ENCODE measurements at places on chromosomes 4 and X.

- DNase-seq = peak; percentile 91
Measured at GRCh38 chr4:125314676-125315575, at the start of gene FAT4. Gene FAT4 (plus strand): TSS chr4:125314955. CDS start chr4:125316412, 1,457 bp downstream.

GRCh38 chr4:5712517-5712916 lies 1.5 kb downstream of the EVC start:
- peak; percentile 25 for DNase-seq

DNA sequence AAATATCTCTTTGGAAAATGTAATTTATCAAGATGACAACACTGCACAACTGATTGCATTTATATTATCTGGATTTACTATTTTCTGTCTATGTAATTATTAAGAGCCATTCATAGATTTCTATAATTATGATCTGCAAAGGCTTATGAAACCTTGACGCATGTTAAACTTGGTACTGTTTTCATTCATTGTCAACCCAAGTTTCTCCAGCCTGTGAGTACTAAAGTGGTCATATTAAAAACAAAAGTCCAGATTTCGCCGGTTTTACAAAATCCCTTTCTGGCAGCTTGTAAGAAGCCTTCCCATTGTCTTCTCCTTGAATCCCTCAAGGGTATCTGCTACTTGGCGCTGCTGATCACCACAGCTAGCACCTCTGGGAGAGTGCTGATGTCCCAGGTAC lies 19.7 kb upstream of the GRPR start:
- no peak for DNase-seq

GRCh38 chrX:73213734-73214425 lies 771 bp downstream of the NAP1L2 start:
- DNase-seq = peak; percentile 11

- peak; percentile 2 for DNase-seq
Measured at GRCh38 chr4:149645790-149646189, 169.9 kb downstream of the IQCM start.

GRCh38 chr4:76622126-76622525 lies 187.1 kb downstream of the SHROOM3 start:
- DNase-seq = no peak

DNA sequence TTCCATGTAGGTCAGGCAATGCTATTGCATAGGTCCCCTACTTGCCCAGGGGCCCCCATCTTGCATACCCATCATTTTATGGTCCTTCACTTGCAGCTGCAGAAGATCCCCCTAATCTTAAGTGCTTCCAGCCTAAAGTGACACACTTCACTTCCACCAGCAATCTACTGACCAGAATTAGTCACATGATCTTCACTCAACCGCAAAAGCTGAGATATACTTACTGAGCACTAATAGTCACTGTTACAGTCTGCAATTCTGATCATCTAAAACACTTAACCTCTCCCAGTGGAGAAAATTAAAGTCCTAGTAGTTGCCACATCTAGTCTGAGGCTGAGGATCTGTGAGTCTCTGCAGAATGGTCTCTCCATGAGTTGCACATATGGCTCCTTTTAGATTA lies 82.1 kb downstream of the AREG start:
- DNase-seq = no peak

DNA sequence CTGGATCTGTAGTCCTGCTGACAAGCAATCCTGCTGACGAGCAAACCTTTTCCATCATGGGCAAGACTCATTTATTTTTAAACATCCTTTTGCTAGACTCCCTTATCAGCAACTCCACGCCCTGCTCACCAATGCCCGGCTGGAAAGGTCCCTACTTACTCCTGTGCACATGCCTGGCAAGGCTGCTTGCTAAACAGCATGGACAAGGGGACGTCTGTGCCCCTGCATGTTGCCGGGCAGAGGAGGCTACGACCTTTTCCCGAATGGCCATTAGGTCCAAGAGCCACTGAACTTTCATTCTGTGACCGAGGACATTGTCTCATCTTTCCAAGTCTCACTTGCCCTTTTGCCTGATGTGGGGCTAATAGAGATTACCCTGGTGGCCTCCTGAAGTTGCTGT lies 98.6 kb downstream of the MGST2 start:
- DNase-seq = no peak

DNA sequence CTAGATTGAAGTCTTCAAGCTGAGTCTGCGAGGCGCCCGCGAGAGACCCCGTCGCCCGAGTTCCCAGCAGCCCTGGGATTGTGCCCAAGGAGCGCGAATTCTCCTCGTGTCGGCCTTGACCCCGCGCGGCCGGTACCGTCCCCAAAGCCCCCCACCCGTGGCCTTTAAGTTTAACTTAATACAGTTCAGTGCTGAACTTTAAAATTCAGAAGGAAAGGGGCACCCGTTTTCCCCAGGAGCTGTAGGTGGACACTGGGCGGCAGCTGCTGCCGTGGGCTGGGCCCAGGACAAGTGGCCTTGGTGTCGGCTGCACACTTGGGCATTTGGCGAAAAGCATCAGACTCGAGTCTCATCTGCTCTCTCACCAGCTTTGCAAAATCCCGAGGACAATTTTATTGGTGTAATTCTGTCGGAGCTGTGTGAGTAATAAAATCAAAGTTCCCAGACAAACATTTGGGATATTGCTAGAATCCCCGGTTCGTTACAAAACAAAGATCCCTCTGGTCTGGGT lies 634 bp downstream of the CWH43 start:
- DNase-seq = no peak

DNA sequence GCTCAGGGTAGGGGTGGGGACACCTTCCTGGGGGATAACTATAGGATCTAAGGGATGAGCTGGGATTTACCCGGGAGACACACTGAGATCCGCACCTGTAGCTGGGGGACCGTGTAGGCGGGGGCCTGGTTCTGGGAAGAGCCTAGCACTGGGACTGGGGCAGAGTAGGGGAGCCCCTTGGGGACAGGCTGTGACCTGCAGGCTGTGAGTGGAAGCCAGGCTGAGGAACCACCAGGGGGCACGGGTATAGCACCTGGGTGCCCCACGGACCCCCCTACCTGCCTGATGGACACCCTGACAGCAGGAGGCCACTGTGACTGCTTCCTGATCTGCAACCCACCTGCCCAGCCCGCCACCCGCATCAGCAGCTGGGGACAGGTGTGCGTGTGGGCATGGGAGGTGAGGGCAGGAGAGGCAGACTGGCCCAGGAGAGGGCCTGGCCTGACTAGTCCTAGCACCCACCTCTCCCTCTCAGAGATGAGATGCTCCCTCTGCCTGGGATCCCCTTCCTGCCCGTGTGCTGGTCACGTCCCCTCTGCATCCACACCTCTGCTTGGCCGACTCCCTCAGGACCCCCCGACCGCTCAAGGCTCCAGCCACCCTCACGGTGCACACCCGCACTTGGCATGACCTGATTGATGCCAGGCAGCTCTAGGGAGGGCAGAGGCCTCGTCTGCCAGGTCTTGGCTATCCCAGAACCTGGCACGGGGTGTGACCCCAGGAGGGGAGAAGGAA lies 94.2 kb upstream of the NKX1-1 start:
- no peak for DNase-seq

- no peak for DNase-seq
Measured at GRCh38 chr4:28313729-28314713, 1453.4 kb downstream of the STIM2 start.

DNA sequence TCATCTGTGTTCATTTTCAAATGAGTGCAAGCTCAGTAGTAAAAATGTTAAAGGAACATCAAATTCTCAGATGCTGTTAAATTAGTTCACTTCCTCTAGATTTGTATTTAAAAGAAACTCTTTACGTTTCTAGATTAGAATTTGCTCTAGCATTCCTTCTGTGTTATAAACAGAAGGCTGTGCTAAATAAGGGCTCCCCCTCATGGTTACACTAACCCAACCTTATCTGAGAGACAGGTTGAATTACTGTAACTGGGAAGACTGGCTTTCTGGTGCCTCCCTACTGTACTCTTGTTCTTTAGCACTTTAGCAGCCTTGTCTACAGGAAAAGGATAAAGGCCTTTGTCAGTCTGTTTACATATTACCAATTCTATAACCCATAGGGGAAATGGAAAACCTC lies 56.8 kb downstream of the RXFP1 start:
- peak; percentile 11 for DNase-seq

GRCh38 chr4:149347139-149347538 lies 468.5 kb downstream of the IQCM start:
- no peak for DNase-seq

DNA sequence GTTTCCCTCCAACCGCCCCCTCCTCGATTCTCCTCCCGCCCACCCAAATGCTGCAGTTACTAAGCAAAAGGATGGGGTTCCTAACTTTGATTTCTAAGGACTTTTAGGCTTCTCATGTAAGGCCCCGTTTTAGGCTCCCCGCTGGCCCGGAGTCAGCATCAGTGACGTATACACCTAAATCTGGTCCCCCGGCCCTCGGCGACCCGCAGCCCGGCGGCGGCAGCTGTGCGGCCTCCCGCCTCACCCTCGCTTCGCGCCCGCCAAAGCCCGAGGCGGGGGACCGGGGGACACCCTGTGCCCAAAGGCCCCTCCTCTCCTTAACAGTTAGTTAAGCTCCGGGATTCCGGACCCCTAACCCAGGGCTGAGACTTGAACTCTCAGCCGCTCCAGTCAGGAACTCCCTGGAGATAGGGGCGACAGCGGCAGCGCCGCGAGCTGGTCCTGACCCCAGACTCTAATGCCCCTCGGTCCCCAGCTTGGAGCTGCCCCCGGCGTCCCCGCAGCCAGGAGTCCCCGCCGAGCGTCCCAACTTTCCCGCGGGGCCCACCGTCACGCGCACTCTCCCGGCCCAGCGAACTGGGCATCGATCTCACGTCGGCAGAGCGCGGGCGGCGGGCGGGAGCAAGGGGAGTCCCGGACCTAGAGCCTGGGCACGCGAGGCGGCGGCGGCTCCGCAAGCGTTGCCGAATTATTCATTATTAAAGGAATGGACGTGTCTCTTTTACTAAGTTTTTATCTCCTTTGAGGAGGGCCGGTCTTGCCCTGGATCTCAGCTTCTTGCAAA lies 1.5 kb upstream of the NR3C2 start:
- DNase-seq = no peak

DNA sequence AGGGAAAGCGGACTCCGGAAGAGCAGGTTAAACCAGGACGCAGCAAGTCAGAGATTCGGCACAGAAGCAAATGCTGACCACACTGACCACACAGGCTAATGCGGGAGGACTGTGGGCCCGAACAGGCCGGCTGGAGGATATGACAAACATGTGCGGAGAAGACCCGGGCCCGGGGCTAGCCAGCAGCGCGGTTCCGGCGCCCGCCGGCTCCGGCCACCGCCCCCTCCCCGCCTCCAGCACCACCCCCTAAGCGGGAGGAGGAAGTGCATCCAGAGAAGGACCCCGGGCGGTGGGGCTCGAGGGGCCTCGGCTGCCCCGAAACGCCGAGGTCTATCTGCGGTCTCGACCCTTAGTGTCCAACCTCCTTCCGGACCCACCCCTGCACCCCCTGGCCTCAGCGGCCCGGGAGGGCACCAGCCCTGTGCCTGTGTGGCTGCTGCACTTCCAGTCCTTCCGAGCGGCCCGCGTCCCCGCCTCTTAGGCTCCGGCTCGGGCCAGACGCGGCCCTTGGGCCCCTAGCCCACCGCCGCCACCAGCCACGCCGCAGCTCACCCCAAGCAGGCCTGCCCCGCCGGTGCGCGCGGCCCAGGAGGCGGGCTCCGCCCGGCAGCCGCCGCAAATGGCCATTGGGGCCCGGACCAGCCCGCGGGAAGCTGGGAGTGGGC lies 2.1 kb downstream of the ELOVL6 start:
- peak; percentile 60 for DNase-seq

DNA sequence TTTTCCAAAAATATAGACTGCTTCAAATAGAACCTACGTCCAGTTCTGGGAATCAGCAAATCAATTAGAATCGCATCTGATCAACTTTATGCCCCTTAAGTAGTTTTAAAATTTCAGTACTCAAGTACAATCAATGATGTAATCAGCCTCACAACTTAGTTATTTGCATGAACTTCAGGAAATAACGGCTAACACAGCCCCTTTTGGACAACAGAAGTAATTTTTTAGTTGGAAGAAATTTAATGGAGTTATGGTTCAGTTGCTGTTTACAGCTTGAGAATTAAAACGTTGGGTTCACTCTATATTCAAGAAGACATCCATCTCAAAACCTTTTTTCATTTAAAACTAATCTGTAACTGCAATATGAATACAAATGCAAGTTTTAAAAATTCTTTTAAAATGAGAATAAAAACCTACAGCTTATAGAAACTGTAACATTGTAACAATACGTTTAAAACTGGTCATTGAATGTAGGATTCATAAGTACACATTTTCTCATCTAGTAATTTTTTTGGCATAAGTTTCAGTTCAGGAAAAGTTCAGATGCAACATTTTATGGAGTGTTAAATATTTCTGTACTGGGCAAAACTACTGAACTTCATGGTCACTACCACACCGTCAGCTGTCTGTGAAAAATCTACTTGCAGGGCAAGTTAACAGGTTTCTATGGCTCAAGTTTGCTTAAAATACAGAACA lies 956 bp downstream of the TAPT1 start:
- no peak for DNase-seq

GRCh38 chr4:31045724-31046318 lies 325.7 kb downstream of the PCDH7 start:
- DNase-seq = peak; percentile 21

- DNase-seq = no peak
Measured at GRCh38 chr4:150859453-150859852, 155.6 kb downstream of the LRBA start.

GRCh38 chrX:99909946-99910345 lies 500.1 kb downstream of the PCDH19 start:
- DNase-seq = peak; percentile 1

DNA sequence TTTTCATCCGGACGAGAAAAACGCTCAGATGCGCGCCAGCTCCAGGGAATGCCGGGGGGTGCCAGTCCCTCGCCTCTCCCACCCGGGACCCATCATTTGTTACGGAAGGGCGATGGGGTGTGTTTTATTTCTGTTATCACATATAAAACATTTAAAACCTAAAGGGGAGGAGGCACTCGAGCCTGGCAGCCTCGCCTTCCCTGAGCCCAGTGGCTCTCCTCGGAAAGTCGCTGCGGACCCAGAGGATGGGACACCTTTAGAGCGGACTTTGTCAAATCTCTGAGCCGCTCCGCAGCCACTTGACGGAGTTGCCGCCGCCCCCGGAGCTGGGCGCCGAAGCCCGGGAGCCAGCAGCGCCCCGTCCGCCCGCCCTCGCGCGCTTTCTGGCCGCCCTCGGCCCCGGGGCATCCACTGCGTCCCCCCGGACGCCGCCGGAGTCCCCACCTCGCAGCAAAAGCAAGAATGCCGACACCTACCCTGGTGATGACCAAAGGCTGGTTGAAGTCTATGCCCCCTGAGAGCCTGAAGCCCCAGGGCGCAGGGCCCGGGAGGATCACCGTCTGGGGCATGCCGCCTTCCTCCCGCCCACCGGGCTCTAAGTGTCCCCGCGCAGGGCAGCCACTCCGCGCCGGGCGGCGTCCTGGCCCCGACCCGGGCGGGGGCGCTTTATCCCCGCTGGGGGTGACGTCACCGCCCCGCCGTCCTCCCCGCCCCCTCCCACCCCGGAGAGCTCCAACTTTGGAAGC lies at the start of gene PDLIM3:
PDLIM3 (minus strand) TSS at position 642 of the 746 bp plus-strand sequence; CDS start at position 569, 73 bp downstream.
- peak; percentile 90 for DNase-seq

- DNase-seq = no peak
Measured at GRCh38 chr4:75340561-75340960, 173.6 kb downstream of the RCHY1 start.

- DNase-seq = no peak
Measured at GRCh38 chr4:141290771-141291170, 70.1 kb downstream of the ZNF330 start.

Data from urothelium cell line (cell line).